ENCODE measurements at places on chromosomes 16 and 17.

DNA sequence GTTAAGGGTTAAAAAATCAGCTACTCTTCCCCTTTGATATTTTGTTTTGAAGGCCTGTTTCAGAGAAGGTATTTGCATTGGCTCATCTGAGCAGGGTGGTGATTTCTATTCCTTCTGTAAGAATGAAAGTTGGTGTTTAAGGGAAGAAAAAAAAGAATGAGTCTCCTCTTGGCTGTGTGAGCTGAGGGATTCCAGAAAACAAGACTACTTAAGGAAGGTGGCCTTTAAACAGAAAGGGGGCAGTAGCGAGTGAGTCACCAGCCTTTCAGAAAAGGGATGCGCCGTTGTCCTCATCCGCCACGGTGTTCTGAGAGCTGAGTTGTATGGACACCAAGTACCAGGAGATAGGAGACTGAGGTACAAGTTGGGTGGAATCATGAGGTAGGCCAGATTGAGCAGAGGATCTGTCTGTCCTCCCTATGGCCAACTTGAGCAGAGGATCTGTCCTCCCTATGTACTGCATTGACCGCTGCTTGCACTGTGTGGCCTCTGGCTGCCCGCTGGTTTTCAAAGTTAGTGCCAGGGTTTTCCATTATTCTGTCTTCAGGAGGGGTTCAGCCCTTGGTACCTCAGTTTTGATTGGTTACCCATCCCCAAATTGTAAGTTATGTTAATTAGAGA lies 8.2 kb downstream of the PRKCA start:
- DNase-seq: no peak

DNA sequence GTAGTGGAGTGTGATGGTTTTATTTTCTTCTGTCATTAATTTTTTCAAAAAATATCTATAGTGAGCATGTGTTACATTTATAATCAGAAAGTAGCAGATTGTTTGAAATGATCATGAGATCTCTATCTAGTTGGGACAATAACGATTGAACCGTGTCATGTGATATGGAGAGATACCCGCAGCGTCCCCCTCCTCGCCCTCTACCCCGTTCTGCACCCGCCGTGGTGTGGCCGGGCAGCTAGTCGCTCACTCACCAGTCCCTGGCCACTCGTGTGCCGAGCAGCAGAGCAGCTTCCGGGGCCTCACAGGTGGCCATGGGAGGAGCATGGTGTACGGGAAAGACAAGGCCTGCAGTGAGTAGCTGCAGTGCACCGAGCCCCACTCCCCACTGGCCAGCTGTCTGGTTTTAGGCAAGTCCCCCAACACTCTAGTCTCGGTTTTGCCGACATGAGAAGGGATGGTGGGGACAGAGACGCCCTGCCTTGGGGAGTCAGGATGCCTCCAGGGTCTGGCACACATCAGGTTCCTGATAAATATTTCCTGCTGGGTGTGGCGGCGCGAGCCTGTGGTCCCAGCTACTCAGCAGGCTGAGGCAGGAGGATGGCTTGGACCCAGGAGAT lies 15.3 kb downstream of the MLYCD start:
- DNase-seq: no peak

DNA sequence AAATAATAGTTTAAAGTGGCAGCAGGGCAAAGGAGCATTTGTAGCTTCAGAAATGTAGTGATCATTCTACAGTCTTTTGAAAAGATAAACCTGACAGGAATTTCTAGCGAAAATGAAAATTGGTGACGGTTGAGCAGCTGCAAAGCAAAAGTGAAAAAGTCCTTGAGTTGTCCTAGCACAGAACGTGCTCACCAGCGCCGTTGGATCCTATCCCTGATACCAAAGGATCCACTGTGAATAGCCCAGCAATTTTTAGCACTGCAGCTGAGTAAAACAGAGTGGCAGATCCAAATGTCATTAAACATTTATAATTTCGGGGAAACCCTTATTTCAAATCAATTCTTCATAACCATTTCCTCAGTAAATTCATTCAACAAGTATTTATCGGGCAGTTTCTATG lies 453.8 kb upstream of the HSBP1 start:
- no peak for DNase-seq

- no peak for DNase-seq
Measured at GRCh38 chr16:72189865-72190371, 18.0 kb upstream of the PMFBP1 start.

DNA sequence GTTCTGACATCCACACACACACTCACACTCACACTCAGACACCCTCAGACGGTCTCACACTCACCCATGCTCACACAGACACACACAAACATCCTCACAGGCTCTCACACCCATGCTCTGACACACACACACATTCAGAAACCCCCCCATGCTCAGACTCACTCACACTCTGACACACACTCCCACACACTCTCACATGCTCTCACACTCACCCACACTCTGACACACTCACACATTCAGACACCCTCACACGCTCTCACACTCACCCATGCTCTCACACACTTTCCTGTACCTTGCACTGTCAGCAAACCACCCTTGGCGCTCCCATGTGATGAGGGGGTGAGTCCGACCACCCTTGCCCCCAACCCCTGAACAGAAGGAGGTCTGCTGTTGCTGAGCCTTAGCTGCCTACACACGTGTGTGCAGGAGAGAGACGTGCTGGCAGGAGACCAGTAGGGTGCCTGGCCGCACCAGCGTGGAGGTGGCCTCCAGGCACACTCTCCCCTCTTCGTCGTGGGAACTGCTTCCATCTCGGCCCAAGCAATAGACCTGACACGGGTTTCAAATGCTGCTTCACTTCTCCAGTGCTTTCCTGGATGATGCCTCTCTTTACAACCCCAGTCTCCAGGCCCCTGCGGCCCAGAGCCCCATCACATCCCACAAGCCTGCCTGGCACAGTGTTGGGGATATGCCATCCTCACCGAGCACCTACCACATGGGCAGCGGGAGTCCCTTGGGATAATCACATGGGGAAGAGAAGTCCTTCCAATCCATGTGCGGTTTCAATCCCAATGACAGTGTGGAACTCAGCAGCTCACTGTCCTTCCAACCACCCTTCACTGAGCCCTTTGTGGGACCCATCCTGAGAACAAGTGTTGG lies 267.8 kb upstream of the FOXF1 start:
- DNase-seq: no peak

- DNase-seq: no peak
Measured at GRCh38 chr17:12409082-12409481, 256.6 kb upstream of the MYOCD start.

DNA sequence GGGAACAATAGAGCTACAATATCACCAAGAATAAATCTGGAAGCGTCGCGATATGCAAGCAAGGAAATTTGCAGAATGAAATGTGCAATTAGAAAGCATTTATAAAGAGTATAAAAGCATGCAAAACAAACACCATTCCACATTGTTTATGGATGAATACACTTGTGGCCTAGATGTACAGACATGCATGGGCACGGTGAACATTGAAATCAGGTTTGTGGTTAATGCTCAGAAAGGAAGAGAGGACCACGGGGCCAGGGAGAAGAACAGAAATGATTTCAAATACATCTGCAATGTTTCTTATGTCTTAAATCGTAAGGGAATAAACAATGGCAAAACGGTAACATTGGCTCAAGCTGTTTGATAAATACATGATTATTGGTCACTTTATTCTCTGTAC lies 235.9 kb downstream of the FOXL1 start:
- no peak for DNase-seq

- DNase-seq: no peak
Measured at GRCh38 chr17:70810609-70811008, 641.3 kb downstream of the KCNJ2 start.

- DNase-seq: no peak
Measured at GRCh38 chr16:30965436-30965835, 7.9 kb downstream of the SETD1A start.

- no peak for DNase-seq
Measured at GRCh38 chr16:69644790-69645189, 79.0 kb downstream of the NFAT5 start.
